ENCODE measurements at places on chromosomes 3 and 15.

DNA sequence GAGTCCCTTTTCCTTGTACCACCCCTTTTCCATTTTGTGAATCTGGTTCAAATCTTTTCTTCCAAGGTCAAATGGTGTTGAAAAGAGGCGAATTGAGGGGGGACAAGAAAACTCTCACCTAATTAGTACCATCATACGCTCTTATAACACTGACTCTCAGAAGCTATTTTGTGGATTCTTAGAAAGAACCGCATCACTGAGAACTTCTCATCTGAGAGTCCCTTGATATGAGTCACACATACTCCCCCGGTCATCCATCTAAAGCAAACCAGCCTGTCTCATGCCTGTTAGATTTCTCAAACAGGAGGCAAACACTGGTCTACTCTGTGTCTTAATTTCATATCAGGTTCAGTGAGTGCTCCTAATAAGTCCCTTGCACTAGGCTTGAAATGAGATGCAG lies 76.5 kb upstream of the SPRED1 start:
- no peak overlapping the region for H3K27ac ChIP-seq
- no peak overlapping the region for H3K4me3 ChIP-seq
- H3K36me3 ChIP-seq, result no peaks in the 10 kb centered on the region
- no peak for DNase-seq
- no peaks in the 10 kb centered on the region for H3K4me1 ChIP-seq

DNA sequence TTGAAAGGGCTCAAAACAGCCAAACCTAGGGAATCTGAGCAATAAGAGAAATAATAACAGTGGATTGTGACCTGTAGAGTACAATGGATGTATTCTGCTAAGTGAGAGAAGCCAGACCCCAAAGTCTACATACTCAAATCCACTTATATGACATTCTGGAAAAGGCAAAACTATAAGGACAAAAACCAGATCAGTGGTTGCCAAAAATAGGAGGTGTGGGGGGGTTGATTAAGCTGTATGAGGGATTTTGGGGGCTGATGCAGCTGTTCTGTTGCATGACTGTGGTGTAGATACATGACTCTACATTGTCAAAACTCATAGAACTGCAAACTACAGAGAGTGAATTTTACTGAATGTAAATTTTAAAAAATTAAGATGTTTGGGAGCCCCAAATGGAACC lies 20.1 kb upstream of the CGNL1 start:
- DNase-seq, result no peak
- H3K36me3 ChIP-seq, result no peaks in the 10 kb centered on the region
- no peaks in the 10 kb centered on the region for H3K4me1 ChIP-seq
- no peak overlapping the region for H3K4me3 ChIP-seq
- H3K27me3 ChIP-seq, result no peaks in the 10 kb centered on the region

DNA sequence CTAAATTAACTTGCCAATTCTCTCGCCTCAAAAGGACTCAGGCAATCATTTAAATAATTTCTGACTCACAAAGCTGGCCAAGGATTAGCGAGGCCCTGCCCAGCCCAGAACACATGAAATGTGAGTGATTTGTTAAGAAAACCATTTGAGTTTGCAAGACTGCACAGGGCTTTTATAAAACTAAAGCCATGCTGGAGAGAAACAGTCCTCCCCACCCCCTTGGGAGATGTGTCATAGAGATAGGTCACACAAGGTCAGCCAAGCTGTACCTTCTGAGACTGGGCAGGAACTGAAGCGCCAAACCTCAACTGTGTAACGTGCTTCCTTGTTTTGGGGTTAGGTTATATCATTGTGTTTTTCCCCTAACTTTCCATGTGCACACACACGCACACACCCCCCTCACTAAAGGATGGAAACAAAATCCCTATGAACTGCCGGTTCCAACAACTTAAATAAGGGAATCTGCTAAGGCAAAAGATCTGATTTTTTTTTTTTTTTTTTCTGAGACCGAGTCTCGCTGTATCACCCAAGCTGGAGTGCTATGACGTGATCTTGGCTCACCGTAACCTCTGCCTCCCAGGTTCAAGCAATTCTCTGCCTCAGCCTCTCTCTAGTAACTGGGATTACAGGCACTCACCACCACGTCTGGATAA lies 8.1 kb downstream of the SPATA12 start:
- H3K27ac ChIP-seq, result no peak overlapping the region
- no peak overlapping the region for H3K4me3 ChIP-seq
- DNase-seq, result no peak
- no peaks in the 10 kb centered on the region for H3K27me3 ChIP-seq
- no peaks in the 10 kb centered on the region for H3K4me1 ChIP-seq

DNA sequence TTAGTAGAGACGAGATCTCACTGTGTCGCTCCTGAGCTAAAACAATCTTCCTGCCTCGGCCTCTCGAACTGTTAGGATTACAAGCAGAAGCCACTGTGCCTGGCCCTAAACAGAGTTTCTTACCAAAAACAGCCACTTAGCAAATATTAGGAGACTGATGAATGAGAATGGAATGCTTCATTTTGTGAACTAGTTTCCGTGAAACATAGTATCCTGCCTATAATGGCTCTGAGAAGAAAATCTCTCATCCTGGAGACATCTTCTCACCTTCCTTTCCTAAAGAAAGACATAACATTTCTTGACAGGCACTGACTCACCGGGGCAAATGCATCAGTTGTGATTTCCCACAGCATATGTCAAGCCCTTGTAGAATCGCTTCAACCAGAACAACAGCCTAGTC lies 44.9 kb downstream of the GJD2 start:
- H3K4me1 ChIP-seq, result no peaks in the 10 kb centered on the region
- H3K36me3 ChIP-seq, result no peaks in the 10 kb centered on the region
- H3K4me3 ChIP-seq, result no peak overlapping the region
- H3K27ac ChIP-seq, result no peak overlapping the region
- H3K27me3 ChIP-seq, result no peaks in the 10 kb centered on the region

GRCh38 chr3:187913617-187914033 lies 168.4 kb upstream of the BCL6 start:
- DNase-seq, result no peak
- H3K36me3 ChIP-seq, result no peaks in the 10 kb centered on the region
- no peak overlapping the region for H3K27ac ChIP-seq
- H3K4me3 ChIP-seq, result no peak overlapping the region
- no peaks in the 10 kb centered on the region for H3K27me3 ChIP-seq

- H3K4me3 ChIP-seq, result no peak overlapping the region
- no peaks in the 10 kb centered on the region for H3K27me3 ChIP-seq
- no peak overlapping the region for H3K27ac ChIP-seq
- no peaks in the 10 kb centered on the region for H3K36me3 ChIP-seq
- no peak for DNase-seq
These were observed 19.8 kb downstream of the MORC1 start for GRCh38 chr3:109098079-109098644.

DNA sequence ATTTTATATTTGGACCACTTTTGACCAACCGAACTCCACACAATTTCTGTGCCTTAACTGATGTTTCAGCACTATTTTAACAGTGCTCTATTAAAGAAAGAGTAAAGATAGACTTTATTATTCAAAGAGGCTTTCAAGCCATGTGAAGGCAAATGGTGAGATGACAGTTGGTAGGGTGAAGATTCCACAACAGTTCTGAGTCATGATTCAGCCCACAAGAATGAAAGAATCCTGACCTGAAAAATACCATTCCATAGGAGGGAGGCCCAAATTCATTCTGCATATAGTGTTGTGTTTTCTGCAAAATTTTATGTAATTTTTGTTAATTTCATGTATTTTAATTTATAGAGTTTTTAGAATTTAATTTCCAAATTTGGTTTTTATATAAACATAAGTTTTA lies 135.6 kb upstream of the STAC start:
- H3K4me1 ChIP-seq, result no peaks in the 10 kb centered on the region
- no peak for DNase-seq
- H3K36me3 ChIP-seq, result no peaks in the 10 kb centered on the region
- H3K4me3 ChIP-seq, result no peak overlapping the region
- H3K27ac ChIP-seq, result no peak overlapping the region
- no peaks in the 10 kb centered on the region for H3K27me3 ChIP-seq

DNA sequence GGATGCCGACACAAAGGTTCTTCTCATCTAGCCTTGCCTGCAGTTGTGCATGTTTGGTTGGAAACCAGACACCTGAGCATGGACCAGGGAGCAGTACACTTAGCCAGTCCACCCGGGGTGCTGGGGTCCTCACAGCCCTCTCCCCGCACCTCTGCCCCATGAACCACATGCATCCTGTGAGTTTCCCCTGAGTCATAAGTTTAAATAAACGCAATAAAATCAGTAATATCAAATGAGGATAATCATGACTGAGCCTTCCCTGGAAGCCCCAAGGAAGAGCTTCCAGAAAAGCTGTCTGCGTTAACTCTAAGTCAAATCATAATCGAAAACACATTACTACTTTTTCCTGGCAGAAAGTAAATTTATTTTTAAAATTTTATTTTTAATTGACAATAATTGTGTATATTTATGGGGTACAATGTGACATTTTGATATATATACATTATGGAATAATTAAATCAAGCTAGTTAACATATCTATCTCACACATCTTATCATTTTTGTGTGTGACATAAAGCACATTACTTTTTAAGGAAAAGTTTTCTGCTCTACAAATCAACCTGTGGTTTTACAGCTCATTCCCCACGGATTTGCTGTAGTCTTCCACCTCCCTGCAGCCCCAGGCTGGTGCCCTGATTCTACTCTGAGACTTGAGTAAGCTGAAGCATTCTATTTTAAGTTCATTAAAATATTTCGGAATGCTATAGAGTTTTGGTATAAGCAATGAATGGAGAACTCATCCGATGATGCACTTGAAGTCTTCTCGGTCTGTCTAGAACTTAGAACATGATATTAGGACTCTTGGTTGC lies 166.0 kb upstream of the EIF1B start:
- no peaks in the 10 kb centered on the region for H3K36me3 ChIP-seq
- H3K4me1 ChIP-seq, result no peaks in the 10 kb centered on the region
- H3K27ac ChIP-seq, result no peak overlapping the region
- no peak overlapping the region for H3K4me3 ChIP-seq
- H3K27me3 ChIP-seq, result no peaks in the 10 kb centered on the region

GRCh38 chr15:36210426-36210825 lies 369.0 kb upstream of the CDIN1 start:
- DNase-seq, result no peak
- H3K4me1 ChIP-seq, result no peaks in the 10 kb centered on the region
- no peaks in the 10 kb centered on the region for H3K27me3 ChIP-seq

DNA sequence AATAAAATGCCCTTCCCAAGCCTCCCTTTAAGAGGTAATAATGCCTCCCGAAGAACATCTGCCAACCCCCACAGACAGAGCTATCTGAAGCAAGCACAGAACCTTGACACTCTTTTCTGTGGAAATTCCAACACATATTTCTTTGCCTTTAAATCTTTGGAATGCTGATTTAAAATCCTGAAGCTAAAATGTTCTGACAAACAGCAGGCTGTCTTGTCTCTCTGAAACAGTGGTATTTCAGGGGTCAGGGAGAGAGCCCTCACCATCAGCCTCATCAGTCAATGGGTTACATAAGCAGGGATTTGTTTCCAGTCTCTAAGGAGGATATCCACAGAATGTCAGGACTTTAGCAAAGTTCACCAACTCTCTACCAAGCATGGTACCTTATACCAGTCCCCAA lies 27.8 kb upstream of the ARHGEF3 start:
- peaks cover 3% of the 10 kb centered on the region for H3K4me1 ChIP-seq
- DNase-seq, result no peak
- H3K27me3 ChIP-seq, result no peaks in the 10 kb centered on the region
- no peaks in the 10 kb centered on the region for H3K36me3 ChIP-seq
- no peak overlapping the region for H3K27ac ChIP-seq

GRCh38 chr3:191094057-191094845 lies 104.8 kb upstream of the OSTN start:
- no peak overlapping the region for H3K4me3 ChIP-seq
- no peaks in the 10 kb centered on the region for H3K4me1 ChIP-seq
- no peak for DNase-seq
- no peaks in the 10 kb centered on the region for H3K27me3 ChIP-seq

DNA sequence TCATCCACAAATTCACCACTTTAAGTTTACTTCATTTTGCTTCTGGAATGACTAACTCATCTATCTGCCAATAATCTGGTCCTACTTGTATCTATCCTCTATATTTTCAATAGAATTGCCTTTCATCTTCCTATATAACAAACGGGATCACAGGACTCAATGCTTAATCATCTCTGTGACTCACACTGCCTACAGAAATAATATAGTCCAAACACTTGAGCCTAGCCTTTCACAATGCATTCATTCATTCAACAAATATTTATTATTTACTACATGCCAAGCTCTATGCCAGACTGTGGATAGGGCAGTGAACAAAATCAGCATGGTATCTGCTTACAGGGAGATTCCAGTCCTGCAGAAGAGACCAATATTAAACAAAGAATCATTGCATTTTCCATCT lies 16.6 kb upstream of the AGTR1 start:
- no peaks in the 10 kb centered on the region for H3K4me1 ChIP-seq
- H3K4me3 ChIP-seq, result no peak overlapping the region
- H3K36me3 ChIP-seq, result no peaks in the 10 kb centered on the region
- no peak for DNase-seq

DNA sequence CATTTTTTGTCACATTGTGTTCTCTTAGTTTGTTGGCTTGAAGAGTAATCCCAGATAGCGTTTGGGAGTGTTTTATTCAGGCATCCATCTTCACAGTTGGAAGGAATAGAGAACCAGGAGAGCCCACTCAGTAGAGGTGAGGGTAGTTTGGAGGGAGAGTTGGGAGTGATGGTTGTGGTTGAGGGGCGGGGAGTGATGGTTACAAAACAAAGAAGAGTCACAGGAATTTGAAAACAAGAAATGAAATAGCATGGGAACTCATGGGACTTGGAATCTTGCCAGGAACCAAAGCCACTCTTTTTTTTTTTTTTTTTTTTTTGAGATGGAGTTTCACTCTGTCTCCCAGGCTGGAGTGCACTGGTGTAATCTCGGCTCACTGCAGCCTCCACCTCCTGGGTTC lies 36.3 kb downstream of the DUT start:
- H3K36me3 ChIP-seq, result no peaks in the 10 kb centered on the region
- H3K4me1 ChIP-seq, result no peaks in the 10 kb centered on the region
- no peaks in the 10 kb centered on the region for H3K27me3 ChIP-seq
- H3K4me3 ChIP-seq, result no peak overlapping the region
- H3K27ac ChIP-seq, result no peak overlapping the region

DNA sequence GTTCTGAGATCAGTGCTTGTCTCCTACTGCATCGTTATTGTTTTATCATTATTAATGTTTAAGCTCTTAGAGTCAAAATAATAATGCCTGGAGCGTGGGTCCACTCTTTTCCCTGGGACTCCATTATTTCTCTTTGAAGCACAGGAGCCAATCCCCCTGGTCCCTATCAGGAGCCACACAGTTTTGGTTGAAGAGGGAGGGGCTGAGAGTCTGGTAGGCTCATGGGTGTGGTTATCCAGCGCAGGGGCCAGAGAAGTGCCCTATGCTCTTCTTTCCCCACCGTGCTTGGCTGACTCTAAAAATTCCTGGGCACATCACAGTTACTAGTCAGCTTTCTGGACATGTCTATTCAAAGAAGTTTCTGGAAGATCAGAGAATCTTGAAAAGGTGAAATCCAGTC lies 121.5 kb downstream of the DNAJB8 start:
- no peaks in the 10 kb centered on the region for H3K4me1 ChIP-seq
- H3K4me3 ChIP-seq, result no peak overlapping the region
- no peak for DNase-seq
- H3K27ac ChIP-seq, result no peak overlapping the region

- no peak overlapping the region for H3K4me3 ChIP-seq
- H3K36me3 ChIP-seq, result no peaks in the 10 kb centered on the region
- no peak for DNase-seq
- no peak overlapping the region for H3K27ac ChIP-seq
- H3K4me1 ChIP-seq, result no peaks in the 10 kb centered on the region
- H3K27me3 ChIP-seq, result no peaks in the 10 kb centered on the region
These were observed 636.1 kb downstream of the MAGI1 start for GRCh38 chr3:65402597-65402996.

All from CD8-positive, alpha-beta memory T cell (primary cell).